ENCODE measurements at places on chromosomes 6 and 20.

DNA sequence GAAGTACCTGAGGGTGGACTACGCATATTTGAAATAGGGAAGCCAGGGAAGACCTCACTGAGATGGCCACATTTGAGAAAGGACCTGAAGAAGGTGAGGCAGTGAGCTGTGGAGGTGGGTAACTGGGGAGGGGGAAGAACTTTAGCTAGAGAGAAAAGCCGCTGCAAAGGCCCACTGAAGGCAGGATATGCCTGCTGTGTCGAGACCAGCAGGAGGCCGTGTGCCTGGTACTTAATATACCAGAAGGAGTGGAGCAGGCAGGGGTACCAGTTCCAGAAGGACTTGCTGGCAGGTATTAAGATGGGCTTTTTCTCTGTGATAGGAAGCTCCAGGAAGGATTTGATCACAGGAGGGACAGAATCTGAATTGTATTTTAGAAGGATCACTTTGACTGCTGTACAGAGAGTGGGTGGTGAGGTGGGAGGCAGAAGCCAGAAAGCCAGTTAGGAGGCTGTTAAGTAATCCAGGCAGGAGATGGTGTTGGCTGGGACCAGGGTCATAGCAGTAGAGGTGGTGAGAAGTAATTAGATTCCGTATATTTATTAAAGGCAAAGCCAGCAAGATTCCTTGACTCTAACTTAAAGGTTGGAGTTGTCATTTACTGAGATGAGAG is 54.2 kb upstream of the FANCE start:
- DNase-seq: no peak

DNA sequence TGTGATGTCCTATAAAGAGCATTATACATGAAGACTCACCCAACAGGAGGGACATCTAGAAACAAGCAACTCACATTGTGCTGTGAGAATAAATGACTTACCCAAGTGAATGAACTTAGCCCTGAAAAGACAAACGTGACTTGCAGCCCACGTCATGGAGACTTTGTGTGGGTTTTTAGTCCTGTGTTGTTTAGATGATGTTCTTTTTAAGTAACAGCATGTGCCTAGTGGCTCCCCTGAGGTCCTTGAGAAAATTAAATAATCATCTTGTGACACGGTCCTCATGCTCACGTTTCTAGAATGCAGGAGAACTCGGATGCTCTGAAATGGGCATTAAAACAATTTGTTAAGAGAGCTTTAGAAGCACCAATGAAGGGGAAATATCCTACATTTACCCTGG is 165.1 kb downstream of the SASH1 start:
- DNase-seq: no peak

DNA sequence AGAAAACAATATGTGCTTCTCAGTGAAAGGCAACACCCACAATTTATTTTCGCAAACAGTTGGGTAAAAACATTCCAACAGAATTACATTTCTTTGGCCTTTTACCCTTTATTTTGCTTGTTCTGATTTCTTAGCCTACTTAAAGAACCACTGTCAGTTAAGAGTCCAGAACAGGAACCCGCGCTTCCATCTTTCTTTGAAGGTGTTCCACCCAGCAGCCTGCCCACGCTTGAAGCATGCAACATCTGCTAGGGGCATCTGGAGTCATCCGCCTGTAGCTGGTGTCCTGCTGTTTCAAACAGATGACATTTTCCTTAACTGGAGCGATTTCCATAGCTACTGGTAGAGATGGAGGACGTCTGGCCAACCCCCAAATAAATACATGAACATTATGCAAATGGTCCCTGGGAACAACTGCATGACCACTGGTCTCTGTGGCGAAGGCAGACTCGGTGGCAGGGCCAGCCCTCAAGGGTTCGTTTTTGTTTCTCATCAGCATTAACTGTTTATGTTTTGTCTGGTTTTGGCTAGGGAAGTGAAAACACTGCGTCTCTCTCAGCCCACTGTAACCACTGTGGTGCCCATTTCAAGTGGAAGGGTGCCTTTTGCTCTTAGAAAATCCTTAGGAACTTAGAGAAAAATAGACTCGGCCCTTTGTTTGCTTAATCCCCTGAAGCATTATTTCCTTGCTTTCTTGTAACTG is 51.6 kb downstream of the LAMA4 start:
- DNase-seq: no peak

- no peak for DNase-seq
These were observed 127.2 kb upstream of the TCF21 start for GRCh38 chr6:133761706-133762105.

GRCh38 chr6:136593748-136594490 is 43.7 kb upstream of the MAP7 start:
- DNase-seq: peak; percentile 62

- DNase-seq: no peak
These were observed 22.3 kb downstream of the TPBG start for GRCh38 chr6:82385961-82386360.

DNA sequence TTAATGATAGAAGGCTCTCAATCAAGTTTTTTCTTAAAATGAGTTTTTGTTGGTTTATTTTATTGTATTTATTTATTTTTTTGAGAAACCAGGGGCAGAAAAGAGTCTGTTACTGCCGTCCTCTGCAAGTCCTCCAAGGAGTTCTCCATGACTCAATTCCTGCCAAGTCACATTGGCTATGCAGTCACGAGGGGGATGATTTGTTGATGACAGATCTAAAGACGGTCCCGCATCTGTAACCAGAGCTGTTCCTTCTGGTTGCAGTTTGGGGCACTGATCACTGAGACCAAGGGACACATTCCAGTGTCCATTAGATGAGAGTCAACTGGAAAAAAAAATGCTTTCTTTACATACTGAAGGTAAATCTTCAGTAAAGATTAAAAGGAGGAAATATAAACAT is 13.9 kb upstream of the TSHZ2 start:
- DNase-seq: no peak

GRCh38 chr6:36783603-36784375 is 55.5 kb downstream of the CPNE5 start:
- no peak for DNase-seq

GRCh38 chr6:835476-836160 is 142.7 kb upstream of the EXOC2 start:
- no peak for DNase-seq

DNA sequence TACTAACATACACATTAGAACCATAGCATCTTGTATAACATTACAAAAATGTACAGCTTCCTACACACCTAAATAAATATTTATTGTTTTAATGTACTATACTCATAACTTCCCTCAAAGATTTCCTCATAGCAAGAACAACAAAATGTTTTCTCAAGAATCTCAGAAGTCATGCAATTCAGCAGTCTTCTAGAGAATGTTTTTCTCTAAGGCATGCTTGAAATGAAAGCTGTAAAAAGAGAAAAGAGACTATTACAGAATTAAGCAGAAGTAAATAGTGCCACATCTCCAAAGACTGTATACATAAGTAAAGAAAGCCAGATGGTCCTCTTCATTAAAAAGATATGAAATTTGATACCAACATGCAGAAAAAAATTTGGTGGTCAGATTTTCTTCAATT is 672.2 kb downstream of the EPM2A start:
- no peak for DNase-seq

DNA sequence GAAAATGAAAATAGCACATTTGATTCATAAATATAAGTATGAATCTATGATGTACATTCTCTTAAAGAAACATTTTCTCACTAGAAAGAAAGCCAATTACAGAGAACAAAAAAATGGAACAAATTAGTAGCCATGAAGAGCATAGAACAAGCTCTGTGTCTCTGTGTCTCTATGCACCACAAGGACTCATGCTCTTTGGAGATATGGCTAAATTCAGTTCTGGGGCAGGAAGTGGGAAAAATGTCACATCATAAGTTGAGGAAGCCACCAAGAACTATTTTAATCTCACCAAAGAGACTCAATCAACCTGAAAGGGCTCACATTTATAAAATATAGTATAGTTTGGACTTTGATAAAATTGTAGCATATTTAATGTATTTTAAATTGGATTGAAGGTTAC is 1259.8 kb upstream of the GJE1 start:
- DNase-seq: no peak

DNA sequence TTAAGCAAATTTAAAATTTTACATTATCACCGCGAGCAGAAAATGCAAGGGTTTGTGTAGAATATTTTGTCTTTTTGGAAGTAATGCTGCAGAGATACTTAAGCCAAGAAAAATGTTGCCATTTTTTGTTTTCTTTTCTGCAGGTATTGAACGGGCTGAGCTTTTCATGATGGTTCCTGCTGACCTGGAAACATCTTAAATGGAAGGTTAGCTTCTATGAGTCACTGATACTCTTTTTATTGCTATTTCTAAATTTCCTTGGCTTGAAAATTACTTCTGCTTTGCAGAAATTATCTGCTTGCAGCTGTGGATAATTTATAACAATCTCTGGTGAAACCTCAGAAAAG is 12.7 kb downstream of the SYTL3 start:
- no peak for DNase-seq

- DNase-seq: no peak
These were observed 17.1 kb downstream of the MRPL14 start for GRCh38 chr6:44110005-44110676.

GRCh38 chr20:63826753-63827152 is 4.3 kb downstream of the ZBTB46 start:
- DNase-seq: no peak

GRCh38 chr6:98900706-98901105 is 47.0 kb downstream of the FBXL4 start:
- no peak for DNase-seq

- no peak for DNase-seq
These were observed 90.9 kb downstream of the CRYBG1 start for GRCh38 chr6:106451439-106451838.

DNA sequence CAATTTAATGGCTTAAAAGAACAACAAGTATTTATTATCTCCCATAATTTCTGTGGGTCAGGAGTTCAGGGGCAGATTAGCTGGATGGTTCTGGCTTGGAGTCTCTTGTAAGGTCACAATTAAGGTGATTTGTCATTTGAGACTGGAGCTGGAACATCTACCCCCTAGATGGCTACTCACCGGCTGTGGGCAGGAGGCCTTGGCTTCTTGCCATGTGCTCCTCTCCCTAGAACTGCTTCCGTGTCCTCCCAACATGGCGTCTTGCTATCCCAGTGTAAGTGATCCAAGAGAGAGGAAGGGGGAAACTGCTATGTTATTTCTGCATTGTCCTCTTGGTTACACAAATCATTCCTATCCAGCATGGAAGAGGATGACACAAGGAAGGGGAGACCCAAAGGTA is 210.2 kb upstream of the ECI2 start:
- DNase-seq: no peak

DNA sequence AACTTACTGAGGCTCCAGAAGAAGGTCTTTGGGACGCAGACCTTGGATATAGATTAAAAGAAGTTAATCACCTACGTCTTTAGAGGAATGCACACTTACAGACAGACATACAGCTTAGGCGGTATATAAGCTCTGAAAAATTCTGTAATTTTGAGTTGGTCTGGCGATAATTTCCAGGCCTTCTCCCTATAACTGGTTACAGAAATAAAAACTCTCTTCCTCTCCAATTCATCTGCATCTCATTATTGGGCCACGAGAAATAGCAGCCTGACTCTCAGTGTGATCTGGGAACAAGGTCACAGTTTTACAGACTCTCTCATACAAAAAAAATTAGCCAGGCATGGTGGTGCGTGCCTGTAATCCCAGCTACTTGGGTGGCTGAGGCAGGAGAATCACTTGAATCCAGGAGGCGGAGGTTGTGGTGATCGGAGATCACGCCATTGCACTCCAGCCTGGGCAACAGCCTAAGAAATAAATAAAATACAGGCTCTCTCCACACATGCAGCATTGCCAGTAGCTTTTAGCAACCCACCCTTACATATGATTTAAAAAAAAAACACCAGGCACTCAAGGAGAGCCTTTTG is 4.7 kb downstream of the ZBTB24 start:
- DNase-seq: no peak

GRCh38 chr6:152453421-152453820 is 183.7 kb downstream of the SYNE1 start:
- DNase-seq: no peak

DNA sequence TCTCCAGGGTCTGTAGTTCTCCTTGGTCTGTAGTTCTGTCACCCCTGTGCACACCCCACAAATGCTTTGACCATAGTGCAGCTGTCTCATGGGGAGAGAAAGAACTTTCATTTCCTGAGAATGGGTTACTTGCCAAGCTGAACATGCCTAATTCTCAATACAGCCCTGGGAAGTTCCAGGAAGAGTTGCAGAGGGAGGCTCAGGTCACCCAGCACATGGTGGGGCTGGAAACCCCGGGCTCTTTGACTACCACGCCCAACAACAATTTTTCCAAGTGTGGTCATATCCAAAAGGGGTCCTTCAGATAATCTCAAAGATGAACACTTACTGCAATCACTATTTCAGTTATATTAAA is 2.2 kb upstream of the PTPRA start:
- DNase-seq: no peak

GRCh38 chr6:88177961-88178464 is 11.9 kb upstream of the CNR1 start:
- no peak for DNase-seq

- DNase-seq: no peak
These were observed 116.4 kb downstream of the KIF6 start for GRCh38 chr6:39608652-39609345.

- DNase-seq: peak; percentile 61
These were observed 3.1 kb upstream of the CABLES2 start for GRCh38 chr20:62409931-62410745.

DNA sequence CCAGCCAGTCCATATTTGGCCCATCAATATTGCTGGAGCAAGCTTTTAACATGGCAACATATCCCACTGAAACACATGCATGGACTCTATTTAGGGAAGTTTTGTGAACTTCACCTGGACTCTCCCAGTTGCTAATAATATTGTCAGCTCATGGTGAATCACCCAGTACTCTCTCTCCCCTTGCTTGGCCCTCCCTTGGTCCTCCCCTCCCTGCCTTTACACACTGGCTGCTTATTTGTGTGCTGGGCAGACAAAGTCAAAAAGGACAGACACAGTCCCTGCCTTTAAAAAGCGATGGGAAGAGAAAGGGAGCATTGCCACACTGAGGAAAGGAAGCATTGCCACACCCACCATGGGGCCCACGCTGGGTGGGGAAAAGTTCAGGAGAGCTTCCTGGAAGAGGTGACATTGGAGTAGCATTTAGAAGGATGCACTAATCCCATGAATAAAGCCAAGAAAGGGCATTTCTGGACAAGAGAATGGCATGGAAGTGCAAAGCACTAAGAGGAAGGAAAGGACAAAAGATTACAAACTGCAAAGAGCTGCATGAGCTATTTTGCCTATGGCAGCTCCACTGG is 143.4 kb upstream of the EXOC2 start:
- DNase-seq: no peak

GRCh38 chr20:32507998-32508774 is 76.9 kb downstream of the NOL4L start:
- no peak for DNase-seq

DNA sequence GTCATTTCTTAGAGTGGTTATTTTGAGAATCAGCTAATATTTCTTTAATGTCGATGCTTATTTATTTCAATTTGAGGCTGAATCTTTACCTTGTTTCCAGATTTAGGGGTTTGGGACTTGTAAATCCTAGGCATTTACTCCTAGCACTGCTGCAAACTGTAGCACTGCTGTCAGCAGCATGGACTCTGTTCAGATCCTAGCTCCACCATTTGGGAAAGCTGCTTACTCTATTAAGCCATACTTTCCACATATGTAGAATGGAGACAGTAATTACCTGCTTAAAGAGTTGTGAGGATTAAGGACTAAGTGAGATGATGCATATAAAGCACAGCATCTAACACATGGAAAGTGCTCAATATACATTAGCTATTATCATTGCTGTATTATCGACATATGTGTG is 28.7 kb downstream of the TMEM242 start:
- no peak for DNase-seq

GRCh38 chr6:55490871-55491270 is 88.1 kb downstream of the HMGCLL1 start:
- no peak for DNase-seq

Data from activated T-cell treated with anti-CD3 and anti-CD28 coated beads, Interleukin-2, amount 50 U/mL, for 72 hours (primary cell).